ENCODE measurements at places on chromosomes 5 and 9.

DNA sequence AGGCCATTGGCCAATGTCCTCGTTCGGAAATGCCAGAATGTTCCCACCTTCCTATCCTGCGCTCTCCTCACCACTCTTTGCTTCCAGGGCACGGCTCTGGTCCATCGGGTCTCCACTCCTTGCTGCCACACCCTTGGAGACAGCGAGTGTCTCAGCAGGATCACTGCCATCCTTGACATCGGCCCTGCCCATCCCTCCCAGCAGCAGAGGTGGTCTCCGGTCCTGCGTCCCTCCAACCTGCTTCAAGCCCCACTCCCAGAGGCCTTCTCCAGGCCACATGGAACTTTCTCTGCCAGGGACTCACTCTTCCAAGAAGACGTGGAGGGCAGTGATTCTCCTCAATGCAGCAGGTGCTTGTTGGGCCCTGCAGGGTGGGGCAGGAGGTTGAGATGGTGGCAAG, 42.7 kb downstream of the IRX2 start:
- no peak for DNase-seq

DNA sequence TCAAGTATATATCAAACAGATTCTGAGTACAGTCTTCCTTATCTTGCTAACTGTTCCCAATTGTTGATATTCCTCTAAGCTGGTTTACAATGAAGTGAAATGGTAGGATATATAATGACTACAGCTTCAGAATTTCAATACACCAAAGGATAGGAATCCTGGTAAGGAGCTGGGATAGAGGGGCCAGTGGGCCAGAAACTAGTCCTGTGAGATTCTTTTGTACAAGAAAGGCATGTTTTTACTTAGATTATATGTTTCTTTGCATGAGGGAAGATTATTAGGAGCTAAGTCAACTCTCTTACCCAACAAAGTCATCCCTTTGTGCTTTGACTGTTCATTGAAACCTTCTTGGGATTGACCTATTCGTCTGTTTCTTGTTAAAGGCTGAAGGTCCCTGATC, 435.7 kb downstream of the PLK2 start:
- no peak for DNase-seq

- no peak for DNase-seq
Measured at GRCh38 chr9:89802781-89803355, 198.1 kb downstream of the GADD45G start.

DNA sequence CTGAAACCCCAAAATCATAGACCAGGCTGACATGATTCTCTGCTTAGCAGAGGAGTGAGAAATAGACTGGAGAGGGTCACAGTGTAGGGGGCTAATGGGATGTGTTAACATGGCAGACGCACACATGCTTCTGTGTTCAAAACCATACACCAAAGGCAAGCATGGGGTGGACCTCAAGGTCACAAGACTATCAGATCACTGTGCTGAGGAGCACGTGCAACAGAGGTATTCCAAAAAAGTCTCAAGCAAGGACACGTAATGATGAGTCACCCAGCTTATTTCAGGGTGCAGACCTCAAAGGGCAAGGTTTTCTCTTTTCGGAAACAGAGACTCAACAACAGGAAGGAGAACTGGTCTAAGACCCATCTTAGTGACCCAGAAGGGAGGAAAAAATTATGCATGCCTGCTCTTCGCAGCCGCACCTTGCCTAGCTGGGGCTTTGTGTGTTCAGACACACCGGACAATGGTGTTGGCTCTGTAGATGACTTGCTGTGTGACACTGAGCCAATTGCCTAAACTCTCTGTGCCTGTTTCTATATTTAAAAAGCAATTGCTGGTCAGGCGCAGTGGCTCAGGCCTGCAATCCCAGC, 20.3 kb downstream of the WHRN start:
- peak; percentile 60 for DNase-seq

GRCh38 chr9:123225374-123225813, 43.0 kb downstream of the STRBP start:
- peak; percentile 61 for DNase-seq

Measured in CD4-positive, alpha-beta T cell treated with Interleukin-4 for 1 hour (primary cell).